HuH-7.5 (cell line): ENCODE measurements at places on chromosomes 1 and 21.
A peak's percentile ranks its signal among the peaks of the same experiment; 100 is the strongest.

- DNase-seq, result no peak
These were observed 91.0 kb upstream of the FMN2 start for GRCh38 chr1:240000634-240001033.

DNA sequence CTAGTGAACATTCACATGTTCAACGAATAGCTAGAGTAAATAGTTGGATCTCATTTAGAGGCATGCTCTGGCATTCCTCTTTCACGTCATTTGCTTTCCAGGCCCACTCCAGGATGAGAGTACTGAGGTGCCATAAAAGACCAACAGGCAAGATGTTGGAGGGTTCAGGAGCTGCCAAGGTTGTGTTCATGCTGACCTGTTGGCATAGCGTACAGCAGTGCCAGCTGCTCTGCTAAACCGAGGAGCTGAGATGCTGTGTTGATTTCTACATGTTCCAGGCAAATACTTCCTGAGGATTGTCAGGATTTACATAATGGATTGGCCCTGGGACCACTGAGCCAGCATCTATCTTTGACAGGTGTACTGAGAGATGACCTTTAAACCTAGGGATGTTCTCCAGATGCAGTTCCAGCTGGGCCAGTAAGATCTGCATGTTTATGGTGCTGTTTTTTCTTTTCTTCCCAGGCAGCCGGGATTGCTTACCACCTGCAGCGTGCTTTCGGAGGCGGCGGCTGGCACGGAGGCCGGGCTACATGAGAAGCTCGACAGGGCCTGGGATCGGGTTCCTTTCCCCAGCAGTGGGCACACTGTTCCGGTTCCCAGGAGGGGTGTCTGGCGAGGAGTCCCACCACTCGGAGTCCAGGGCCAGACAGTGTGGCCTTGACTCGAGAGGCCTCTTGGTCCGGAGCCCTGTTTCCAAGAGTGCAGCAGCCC is 66.9 kb downstream of the DISC1 start:
- no peak for DNase-seq

DNA sequence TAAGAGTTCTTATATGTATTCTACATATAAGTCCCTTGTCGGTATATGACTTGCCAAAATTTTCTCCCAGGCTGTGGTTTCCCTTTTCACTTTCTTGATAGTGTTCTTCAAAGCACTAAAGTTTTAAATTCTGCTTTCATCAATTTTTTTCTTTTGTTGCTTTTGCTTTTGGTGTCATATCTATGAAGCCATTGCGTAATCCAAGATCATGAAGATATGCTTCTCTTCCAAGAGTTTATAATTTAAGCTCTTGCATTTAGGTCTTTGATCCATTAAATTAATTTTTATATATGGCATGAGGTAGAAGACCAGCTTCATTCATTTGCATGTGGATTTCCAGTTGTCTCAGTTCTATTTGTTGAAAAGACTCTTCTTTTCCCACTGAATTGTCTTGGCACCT is 22.2 kb downstream of the DESI2 start:
- DNase-seq, result no peak

DNA sequence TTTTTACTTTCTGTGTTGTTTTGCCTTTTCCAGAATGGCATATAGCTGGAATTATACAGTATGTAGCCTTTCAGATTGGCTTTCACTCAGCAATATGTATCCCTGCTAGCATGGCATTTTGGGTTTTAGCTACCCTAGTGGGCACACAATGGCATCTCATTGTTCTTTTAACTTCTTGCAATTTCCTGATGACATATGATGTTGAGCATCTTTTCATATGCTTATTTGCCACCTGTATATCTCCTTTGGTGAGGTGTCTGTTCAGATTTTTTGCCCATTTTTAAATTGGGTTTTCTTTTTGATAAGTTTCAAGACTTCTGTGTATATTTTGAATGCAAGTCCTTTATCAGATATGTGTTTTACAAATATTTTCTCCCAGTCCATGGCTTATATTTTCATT is 14.0 kb downstream of the TSEN15 start:
- DNase-seq, result no peak

DNA sequence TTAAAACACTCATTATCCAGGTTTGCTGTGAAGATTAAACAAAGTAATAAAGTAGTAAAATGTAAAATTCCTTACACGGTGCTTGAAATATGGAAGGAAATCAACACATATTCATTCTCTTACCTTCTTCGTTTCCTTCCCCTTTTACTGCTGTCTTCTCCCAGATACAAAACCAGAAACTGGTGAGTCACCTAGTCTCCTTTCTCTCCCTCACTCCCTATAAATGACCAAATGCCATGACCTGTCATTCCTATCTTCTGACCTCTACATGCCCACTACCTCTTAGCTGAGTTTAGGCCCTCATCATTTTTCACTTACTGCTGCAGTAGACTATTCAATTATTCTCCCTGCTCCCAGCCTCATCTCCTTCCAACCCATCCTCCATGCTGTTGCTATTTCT is 4.3 kb upstream of the NR1I3 start:
- DNase-seq, result no peak

- no peak for DNase-seq
These were observed 128.1 kb upstream of the CTTNBP2NL start for GRCh38 chr1:112267929-112268328.

DNA sequence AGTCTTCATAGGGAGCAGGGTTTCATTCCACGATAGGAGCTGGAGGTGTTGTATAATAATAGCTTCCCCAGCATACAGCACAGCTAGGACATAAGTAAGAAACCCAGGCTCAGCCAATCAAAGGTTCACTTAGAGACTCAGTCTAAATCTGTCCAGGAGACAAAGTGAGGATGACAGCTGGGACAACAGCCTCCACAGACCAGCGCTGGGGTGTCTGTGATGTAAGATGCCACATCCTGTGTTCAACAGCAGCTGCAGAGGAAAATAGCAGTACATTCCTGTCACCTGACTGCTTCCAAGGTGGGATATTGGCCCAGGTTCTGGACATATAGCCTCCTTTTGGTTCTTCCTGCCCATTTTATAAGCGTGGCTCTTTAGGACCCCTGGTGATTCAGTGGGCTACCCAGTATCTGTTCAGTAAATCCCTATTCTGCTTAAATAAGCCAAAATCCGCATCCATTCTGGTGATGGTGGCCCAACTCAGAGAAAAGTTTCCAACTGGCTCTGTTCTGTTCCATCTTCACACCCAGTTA is 176.8 kb upstream of the SYT6 start:
- no peak for DNase-seq

DNA sequence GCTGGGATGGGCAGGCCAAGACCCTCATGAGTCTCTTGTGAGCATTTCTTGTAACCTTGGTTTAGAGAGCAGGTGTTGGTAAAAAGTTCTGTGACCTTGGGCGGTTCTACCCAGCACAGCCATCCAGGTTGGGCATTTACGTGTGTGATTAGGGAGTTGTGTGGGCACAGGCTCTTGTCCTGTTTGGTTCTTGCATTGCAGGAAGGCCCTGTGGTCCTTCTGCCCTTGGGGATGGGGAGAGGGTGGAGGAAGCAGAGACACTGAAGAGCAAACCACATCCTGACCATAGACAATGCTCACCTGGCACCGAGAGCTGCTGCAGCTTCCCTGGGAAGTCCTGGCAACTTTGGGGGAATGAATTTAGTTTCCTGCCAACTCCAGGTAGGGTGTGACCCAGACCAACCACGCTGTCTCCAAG is 25.6 kb downstream of the RNF187 start:
- DNase-seq, result no peak

- DNase-seq, result no peak
These were observed 4.9 kb downstream of the HAO2 start for GRCh38 chr1:119373465-119373864.

- DNase-seq, result no peak
These were observed 116.9 kb downstream of the KCNK1 start for GRCh38 chr1:233730809-233731208.

DNA sequence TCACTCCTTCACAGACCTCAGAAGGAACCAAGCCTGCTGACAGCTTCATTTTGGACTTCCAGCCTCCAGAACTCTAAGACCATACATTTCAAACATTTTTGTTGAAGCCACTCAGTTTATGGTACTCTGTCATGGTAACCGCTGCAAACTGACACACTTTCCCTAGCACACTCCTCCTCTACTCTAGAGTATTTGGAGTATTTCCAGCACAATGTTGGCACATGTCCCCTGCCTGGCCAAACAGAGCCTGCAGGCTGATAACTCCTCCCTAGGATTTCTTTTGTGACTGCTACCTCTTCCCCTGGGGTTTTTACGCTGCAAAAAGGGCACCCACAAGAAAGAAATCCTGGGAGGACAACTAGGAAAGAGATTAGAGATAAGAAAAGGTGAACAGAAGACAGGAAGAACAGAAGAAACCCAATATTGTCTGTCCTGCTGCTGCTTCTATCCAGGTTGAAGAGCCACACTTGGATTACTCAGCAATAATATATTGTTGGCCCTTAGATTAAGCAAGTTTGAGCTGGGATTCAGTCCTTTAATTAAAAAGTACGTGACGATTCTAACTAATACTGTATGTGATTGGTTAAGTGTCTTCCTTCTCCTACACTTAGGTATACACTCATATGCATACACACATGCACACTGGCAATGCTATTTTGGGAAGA is 844.1 kb downstream of the LTN1 start:
- no peak for DNase-seq

DNA sequence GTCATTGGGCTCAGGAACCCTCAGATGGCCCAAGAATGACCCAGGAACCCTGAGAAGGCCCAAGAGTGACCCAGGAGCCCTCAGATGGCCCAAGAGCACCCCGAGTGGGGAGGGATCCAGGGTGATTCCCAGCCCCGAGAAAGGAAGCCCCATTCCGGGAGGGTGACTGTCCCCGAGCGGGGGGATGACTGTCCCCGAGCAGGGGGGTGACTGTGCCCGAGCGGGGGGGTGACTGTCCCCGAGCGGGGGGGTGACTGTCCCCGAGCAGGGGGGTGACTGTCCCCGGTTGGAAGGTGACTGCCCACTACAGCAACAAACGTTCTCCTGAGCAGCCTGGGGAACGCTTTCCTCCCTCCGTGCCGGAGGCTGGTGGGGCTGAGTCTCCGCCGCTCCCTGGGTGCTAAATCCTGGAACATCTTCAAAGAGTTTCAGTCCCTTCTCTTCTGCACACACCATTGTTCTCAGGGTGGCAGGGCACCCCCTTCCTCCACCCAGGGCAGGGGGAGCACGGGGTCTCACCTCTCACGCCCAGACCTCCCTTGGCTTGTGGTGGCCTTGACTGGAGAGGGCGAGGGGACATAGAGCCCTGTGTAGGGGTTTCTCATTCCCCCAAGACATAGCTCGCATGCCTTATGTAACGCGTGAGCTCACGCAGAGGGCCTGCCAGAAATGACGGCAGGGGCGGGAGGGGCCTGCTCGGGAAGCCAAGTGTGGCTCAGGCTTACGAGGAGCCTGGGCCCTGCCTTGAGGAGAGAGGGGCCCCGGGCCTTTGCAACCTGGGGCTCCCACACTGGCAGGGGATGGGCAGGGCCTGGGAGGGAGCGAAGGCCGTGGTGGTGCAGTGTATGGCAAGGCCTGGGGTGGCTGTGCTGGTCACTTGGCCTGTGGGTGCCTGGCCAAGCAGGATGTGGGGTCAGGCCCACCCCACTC is 14.3 kb upstream of the SKI start:
- DNase-seq, result no peak

- DNase-seq, result no peak
These were observed 12.6 kb downstream of the SUCO start for GRCh38 chr1:172545396-172546004.

- DNase-seq, result no peak
These were observed 10.1 kb upstream of the SERBP1 start for GRCh38 chr1:67440339-67440738.

DNA sequence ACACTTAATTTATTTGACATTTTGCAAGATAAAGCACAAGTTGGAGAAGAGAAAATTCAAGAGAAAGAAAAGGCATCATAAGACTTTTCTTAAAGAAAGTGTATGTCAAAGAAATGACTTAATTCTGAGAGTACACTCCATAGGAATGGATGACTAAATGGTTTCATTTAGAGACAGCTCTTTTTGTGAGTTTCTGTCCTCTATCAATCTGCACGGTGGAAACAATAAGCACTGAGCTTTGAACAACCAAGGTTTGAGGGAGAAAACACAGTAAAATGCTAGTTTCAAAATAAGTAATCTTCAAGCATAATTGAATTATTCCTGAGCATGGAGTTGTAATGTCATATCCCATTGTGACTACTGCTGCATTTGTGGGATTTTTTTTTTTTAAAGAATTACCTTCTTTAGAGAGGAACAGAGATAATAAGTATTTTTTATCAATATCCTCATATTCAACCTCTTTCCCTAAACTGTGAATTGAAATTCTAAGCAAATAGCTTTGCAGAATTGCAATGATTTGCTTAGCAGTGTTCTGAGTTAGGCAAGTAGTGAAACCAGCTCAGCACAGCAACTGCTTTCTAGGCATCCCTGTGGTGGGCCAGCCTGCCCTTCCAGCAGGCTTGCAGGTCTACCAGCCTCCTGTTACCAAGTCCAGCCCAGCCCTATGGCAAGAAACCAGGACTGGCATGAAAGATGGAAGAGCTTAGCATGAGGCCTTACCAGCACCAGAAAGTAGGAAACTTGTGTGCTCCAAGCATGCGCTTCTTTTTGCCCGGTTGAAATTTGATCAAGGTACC is 38.2 kb downstream of the KCNJ6 start:
- no peak for DNase-seq

DNA sequence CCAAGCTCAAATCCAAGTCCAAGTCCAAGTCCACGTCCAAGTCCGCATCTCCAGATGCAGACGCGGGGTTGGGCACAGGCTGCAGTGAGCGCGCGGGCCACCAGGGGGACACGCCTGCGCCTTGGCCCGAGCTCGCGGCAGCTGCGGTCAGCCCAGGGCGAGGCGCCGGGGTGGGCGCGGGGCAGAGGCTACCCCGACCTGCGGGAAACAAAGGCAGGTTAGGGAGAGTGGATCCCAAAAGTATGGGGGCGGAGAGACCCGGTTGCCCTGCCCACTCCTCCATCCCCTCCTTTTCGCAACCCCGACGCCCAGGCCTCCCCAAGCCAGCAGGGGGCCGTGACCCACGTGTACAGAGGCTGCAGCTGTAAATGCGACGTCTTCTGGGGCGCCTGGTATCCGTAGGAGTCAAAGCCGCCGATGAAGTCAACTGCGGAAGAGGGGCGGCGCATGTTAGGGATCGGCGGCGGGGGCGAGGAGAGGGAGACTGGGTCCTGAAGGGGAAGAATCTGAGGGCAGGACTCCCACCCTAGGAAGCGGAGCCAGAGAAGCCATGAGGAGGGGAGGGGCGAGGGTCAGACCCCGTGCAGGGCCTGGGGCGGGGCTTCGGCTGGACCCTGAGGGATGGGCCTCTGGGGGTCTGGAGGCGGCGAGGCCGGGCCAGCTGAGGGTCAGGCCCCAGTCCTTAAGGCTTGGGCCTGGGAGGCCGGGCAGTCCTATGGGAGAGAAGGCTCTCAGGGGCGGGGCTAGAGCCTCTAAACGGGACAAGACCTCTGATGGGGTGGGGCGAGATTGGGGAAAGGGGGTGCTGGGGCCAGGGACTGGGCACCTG is 58.0 kb downstream of the NKAIN1 start:
- DNase-seq, result peak; percentile 75
